ENCODE measurements at places on chromosomes 1 and 21.

DNA sequence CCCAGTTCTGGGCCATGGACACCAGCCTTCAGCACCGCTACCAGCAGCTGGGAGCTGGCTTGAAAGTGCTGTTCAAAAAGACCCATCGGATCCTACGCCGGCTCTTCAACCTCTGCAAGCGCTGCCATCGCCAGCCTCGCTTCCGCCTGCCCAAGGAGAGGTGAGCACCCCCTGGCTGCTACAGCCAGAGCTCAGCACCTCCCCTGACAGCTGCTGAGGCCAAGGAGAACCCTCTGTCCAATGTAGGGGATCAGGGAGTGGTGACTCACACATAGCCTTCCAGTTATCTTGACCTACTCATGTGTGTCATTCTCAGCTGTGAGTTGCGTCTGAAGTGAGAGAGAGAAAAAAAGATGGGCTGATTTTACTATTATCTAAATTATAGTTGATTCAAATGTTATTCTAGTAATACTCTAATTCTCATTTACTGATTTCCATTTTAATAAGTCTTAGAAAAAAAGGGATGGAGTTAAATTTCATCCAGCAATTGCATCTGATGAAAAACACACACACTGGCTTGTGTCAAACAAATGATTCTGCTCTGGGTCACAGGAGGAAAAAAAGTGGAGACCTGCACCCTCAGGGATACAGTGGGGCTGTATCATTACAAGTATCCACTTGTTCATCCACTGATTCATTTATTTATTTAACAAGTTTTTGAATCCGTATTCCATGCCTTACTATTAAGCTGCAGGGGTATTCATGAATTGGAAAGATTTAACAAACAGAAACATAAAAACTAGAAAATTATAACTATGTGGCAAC, 108.0 kb downstream of the BRINP2 start:
- DNase-seq, result no peak

DNA sequence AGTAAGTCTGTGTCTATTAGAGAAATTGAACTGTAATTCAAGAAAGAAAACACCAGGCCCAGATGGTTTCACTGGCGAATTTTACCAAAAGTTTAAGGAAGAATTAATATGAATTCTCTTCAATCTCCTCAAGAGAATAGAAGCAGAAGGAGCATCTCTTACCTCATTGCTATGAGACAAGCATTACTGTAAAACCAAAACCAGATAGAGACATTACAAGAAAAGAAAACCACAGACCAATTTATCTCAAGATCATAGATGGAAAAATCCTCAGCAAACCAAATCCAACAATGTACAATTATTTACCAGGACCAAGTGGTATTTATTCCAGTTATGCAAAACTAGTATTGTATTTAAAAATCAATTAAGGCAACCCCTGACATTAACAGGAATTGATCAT, 160.6 kb downstream of the LIPI start:
- DNase-seq, result no peak

GRCh38 chr1:118661769-118662320, 326.3 kb downstream of the TBX15 start:
- no peak for DNase-seq

DNA sequence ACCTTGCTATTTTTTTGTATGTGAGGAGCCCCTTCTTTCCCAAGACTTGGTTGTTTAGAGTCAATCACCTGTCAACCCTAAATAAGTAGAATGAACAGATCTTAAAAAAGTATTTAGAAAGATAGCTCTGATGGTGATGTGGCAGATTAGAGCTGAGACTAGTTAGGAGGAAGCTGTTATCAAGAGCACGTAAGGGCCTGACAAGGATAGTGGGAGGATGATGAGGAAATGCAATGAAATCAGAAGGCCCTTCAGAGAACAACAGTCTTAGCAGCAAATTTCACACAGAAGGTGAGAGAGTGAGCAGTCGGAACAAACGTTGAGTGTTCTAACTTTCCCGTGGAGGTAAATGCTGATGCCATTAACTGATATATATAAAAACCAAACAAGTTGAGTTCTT, 15.9 kb upstream of the S1PR1 start:
- no peak for DNase-seq

DNA sequence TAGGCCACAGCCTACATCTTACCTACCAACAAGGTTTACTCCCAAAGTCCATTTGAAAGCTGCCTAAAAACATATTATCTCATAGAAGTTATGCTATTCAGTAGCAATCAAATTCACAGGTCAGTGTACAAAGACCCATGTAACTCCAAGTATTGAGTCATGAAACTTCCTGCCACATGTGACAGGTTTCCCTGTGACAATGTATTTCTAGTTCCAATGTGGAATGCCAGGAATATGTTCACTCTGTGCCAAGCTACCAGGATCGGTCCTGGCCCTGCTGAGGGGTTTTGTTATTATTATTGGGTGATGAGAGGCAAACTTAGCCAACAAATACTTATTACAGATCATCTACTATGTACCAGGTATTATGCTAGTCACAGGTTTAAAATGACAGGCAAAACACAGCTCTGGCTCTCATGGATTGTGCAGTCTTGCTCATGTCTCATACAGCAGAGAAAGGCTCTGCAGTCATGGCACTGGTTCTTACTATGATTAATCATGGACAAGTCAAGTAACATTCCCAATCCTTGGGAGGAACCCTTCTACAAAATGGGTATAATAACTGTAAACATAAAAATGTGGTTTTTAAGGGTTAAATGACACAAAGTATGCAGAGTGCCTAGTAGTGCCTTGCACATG, 22.5 kb downstream of the DPH5 start:
- no peak for DNase-seq

GRCh38 chr1:156848461-156849150, 10.3 kb downstream of the INSRR start:
- DNase-seq, result peak; percentile 58

GRCh38 chr21:36656138-36656537, 42.8 kb upstream of the SIM2 start:
- DNase-seq, result no peak

DNA sequence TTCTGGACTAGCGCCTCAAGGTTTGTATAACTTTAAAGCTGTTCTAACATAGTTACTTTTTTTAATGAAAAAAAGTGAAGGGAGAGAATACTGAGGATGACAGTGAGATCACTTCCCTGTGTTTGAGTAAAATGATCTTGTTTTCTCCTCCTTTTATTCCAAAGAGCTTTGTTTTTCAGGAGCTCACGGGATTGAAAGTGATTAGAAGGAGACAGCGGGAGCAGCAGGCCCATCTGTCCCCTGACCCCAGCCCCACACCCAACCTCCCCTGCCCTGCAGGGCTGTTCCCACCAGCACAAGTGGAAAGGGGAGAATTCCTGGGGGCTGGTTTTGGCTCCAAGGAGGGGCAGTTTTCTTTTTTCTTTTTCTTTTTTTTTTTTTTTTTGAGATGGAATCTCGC, 2.1 kb upstream of the DNMT3L start:
- DNase-seq, result peak; percentile 40

DNA sequence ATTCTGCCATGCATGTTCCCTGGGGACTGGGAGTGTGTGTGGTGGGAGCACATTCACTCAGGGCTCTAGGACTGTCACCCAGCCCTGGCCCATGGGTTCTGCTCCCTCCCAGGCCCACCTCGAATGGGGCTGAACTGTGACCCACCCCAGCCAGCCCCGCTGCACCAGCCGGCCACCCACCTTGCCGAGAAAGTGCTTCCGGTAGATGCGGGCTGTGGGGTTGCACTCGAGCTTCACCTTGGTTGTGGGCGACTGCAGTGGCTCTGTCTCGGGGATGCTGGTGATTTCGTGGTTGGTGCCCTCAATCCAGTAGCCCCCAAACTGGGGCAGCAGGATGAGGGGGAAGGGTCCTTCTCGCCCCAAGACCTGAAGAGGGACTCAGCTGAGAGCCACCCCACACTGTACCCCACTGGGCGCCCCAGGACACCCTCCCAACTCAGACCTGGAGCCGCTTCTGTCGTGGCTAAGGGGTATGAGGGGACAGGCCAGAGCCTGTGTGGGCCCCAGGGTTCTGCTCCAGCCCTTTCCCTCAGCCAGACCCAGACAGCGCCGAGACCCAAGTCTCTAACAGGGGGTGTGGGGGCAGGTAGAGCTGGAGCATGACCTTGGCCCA, 51.9 kb downstream of the RAP1GAP start:
- DNase-seq, result no peak

- no peak for DNase-seq
Measured at GRCh38 chr1:231319080-231319479, 18.6 kb downstream of the EXOC8 start.

- peak; percentile 86 for DNase-seq
Measured at GRCh38 chr1:210250998-210251679, 18.5 kb downstream of the SERTAD4 start.
